Aorta (tissue), 5 donors: ENCODE measurements at places on chromosomes 11 and 22. TPM values are rescaled to one million over a fixed set of nuclear protein-coding genes. Genes with fewer than 3 reads are reported as not detected.
A peak's percentile ranks its signal among the peaks of the same experiment; 100 is the strongest.

DNA sequence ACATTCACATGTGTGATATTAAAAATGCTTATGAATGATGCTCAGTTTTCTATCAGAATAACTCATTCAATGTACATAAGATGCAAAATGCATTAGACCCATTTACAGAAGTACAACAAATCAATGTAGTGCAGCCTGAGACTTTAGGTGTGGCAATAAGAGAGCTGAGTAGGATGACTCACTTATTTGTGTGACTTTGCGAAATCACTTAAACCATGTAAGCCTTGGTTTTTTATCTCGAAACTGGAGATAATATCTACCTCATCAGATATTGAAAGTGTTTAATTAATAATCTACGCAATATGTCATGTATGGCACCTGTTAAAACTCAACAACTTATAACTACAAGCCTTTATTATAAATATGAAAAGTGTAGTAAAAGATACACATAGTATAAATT lies 105.7 kb upstream of the LUZP2 start:
- no peaks in the 10 kb centered on the region for H3K4me1 ChIP-seq
- DNase-seq: no peak
- no peaks in the 10 kb centered on the region for H3K36me3 ChIP-seq
- no peak overlapping the region for H3K27ac ChIP-seq
- no peak overlapping the region for H3K4me3 ChIP-seq

DNA sequence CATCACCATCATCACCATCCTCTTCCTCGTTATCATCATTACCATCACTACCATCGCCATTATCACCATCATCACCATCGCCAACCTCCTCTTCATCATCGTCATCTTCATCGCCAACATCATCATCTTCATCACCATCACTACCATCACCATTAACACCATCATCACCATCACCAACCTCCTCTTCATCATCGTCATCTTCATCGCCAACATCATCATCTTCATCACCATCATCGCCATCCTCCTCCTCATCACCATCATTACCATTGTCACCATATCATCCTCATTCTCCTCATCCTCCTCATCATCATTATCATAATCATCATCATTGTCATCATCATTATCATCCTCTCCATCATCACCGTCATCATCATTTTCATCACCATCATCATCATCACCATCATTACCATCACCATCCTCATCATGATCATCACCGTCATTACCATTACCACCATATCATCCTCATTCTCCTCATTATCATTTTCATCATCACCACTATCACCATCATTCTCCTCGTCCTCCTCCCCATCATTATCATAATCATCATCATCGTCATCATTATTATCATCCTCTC lies 1498.7 kb downstream of the TBC1D22A start:
- no peak for DNase-seq
- H3K36me3 ChIP-seq: no peaks in the 10 kb centered on the region
- H3K27ac ChIP-seq: no peak overlapping the region
- no peaks in the 10 kb centered on the region for H3K4me1 ChIP-seq

DNA sequence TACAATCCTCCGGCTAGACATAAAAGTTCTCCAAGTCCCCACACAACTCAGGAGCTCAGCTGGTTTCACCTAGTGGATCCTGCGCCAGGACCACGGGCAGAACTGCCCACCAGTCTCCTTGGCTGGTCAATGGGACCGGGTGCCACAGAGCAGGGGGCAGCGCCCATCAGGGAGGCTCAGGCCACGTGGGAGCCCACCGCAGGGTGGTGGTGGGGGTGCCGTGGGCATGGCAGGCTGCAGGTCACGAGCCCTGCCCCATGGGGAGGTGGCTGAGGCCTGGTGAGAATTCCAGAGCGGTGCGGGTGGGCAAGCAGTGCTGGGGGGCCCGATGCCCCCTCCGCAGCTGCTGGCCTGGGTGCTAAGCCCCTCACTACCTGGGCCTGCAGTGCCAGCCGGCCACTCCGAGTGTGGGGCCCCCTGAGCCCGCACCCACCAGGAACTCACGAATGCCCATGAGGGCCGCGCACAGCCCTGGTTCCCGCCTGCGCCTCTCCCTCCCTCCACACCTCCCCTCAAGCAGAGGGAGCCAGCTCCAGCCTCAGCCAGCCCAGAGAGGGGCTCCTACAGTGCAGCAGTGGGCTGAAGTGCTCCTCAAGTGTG lies 1091.9 kb upstream of the TENM4 start:
- no peak overlapping the region for H3K4me3 ChIP-seq
- no peak overlapping the region for H3K27ac ChIP-seq
- DNase-seq: peak; percentile 56
- H3K4me1 ChIP-seq: no peaks in the 10 kb centered on the region
- H3K27me3 ChIP-seq: no peaks in the 10 kb centered on the region

DNA sequence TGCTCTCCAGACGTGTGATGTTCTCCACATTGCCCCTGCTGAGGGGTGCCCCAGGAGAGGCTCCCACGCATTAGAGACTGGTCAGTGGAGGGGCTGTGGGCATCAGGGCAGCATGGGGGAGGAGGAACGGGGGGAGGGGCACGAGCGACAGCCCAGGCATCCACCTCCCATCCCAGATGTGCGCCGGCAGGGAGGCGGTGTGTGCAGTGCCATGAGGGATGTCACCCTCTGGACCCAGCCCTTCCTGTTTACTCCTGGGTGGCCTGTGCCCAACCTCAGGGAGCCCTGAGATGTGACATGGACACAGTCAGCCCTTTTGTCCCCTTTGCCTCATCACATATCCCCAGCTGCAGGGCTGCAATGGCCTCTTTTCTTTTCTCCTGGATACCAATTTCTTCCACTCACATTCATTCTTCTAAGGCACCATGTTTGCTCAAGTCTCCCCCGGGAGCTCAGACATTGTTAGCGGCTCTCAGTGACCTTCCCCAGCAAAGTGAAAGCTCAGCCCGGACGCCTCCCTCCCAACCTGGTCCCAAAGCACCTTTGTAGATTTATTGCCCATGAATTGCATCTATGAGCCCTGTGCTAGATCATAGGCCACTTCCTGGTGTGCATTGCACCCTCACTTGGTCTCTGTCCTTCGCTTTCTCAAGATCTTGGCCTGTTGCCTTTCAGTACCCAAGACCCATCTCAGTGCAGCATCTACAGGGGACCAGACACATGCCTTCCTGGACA lies 150.6 kb downstream of the CEP164 start:
- DNase-seq: no peak
- H3K4me3 ChIP-seq: no peak overlapping the region
- no peak overlapping the region for H3K27ac ChIP-seq
- no peaks in the 10 kb centered on the region for H3K27me3 ChIP-seq

PITPNB gene
- total RNA-seq: 130 TPM
